Vagina (tissue), 2 donors: ENCODE measurements at places on chromosomes 7 and 10. TPM values are rescaled to one million over a fixed set of nuclear protein-coding genes. Genes with fewer than 3 reads are reported as not detected.

DNA sequence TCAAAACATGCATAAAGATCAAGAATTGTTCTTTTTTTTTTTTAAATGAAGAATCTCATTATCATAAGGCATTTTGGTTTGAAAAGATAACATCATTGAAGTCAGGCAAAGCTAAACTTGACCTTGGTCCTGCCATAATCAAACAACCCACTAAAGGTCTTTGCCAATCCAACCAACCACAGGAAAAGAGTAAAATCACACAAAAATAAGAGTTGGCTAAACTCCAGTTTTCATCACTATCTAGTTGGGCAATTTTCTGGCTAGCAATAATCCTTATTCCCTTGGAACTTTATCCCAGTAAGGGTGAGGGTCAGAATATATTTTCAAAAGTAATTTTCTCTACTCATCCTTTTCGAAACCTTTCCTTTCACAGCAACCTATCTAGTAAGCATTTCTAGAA, 62.4 kb downstream of the HIBADH start:
- H3K4me1 ChIP-seq = no peaks in the 10 kb centered on the region
- H3K36me3 ChIP-seq = no peaks in the 10 kb centered on the region
- DNase-seq = no peak
- H3K27ac ChIP-seq = no peak overlapping the region
- H3K4me3 ChIP-seq = no peak overlapping the region
- no peaks in the 10 kb centered on the region for H3K27me3 ChIP-seq

- H3K27ac ChIP-seq = no peak overlapping the region
- H3K4me1 ChIP-seq = no peaks in the 10 kb centered on the region
- no peak overlapping the region for H3K4me3 ChIP-seq
- DNase-seq = no peak
Measured at GRCh38 chr7:127911968-127912511, 119.2 kb downstream of the LRRC4 start.

DNA sequence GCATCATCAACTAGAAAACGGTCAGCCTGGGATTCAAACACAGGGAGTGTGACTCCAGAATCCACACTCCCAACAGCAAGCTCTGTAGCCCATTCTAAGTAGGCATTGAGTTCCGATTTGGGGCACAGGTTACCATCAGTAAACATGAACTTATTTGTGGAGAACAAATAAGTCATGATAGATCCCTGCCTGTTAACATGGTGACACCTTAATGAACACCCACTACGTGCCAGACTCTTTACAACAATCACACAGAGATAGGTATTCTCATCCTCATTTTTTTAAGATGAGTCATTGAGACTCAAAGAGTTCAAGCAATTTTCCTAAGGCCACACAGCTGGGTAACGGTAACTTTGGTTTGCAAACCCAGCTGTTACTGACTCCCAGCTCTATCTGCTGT, 91.5 kb downstream of the LYZL2 start:
- peak overlapping the region; percentile 12 for H3K27ac ChIP-seq
- H3K4me3 ChIP-seq = no peak overlapping the region
- H3K36me3 ChIP-seq = no peaks in the 10 kb centered on the region
- no peaks in the 10 kb centered on the region for H3K4me1 ChIP-seq

DNA sequence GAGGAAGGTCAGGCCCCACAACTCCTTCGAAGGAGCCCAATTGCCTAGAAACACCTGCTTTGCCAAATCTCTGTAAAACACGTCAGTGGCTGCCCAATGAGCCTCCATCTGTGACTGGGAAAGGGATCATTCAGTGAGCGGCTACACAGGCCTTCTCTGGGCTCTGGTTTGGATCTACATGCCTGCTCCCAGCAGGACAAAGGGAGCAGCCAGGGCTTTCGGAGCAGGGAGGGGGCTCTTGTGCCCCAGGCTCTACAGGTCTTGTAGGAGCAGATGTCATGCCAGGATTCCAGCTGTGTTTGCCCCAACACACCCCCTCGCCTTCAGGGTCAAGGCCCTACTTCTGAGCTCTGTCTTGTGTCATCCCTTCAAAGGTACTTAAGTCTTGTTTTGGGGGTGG, 73.5 kb downstream of the CLEC2L start:
- no peaks in the 10 kb centered on the region for H3K4me1 ChIP-seq
- no peaks in the 10 kb centered on the region for H3K36me3 ChIP-seq
- no peak for DNase-seq
- no peak overlapping the region for H3K4me3 ChIP-seq
- no peak overlapping the region for H3K27ac ChIP-seq

DNA sequence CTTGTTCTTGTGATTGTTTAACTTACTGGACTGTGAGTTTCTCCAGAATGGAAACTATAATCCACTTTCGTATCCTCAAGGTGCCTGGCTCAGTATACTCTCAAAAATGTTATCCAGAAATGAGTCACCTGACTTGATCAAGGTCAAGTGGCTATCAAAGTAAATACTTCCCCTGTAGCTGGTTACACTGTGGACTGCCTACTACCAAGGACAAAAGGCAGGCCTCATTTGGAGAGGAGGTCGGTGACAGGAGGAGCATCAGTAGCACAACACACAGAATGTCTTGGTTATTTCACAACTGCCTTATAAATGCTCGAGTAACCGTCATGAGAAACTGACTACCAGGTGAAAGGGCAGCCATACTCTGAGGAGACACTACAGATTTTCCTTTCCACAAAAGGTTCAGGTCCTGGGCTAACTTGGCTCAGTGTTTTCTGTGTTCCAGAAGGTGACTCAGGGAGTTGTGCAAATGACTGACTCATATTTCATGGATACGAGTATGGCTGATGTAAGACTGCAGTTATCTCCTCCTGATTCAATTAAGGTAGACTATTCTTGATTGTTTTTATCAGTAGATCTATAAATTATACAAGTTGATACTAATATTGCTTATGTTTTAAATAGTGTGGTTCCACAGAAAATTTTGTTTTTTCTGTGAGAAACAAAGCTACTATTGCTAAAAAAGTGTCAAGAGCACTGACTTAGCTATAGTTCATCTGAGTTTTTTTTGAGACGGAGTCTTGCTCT, 4.2 kb upstream of the CCNY start:
- DNase-seq = no peak
- no peaks in the 10 kb centered on the region for H3K36me3 ChIP-seq
- no peaks in the 10 kb centered on the region for H3K27me3 ChIP-seq
- peaks cover 54% of the 10 kb centered on the region for H3K4me1 ChIP-seq
- H3K27ac ChIP-seq = no peak overlapping the region

DNA sequence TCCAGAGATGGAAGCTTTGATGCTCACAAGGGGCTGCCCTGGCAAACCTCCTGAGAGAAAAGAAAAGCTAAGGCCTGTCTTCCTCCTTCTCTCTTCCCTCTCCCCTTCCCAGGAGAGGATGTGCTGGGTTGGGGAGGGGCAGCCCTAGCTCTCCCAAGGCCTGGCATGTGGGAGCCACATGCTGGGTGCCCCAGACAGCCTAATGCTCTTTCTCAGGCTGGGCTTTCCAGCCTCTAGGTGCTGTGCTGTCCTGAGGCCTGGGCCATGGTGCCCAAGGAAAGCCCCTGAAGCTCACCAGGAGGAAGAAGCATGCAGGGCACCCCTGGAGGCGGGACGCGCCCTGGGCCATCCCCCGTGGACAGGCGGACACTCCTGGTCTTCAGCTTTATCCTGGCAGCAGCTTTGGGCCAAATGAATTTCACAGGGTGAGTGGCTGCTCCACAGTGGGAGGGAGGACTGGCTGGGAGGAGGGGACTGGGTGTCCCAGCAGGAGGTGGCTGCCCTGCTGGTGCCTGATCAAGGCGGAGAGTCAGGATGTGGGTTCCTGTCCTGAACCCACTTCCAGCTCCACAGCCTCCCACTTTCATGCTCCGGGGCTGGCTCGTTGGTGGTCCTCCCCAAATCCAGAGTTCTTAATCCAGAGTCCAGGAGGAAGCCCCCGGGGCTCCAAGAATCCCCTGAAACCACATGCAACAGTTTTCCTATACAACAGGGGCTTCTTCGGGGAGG, 1.7 kb downstream of the CPA5 start:
- no peak overlapping the region for H3K27ac ChIP-seq
- H3K36me3 ChIP-seq = no peaks in the 10 kb centered on the region
- no peak for DNase-seq
- H3K4me1 ChIP-seq = peaks cover 14% of the 10 kb centered on the region
- no peak overlapping the region for H3K4me3 ChIP-seq
- H3K27me3 ChIP-seq = no peaks in the 10 kb centered on the region

DNA sequence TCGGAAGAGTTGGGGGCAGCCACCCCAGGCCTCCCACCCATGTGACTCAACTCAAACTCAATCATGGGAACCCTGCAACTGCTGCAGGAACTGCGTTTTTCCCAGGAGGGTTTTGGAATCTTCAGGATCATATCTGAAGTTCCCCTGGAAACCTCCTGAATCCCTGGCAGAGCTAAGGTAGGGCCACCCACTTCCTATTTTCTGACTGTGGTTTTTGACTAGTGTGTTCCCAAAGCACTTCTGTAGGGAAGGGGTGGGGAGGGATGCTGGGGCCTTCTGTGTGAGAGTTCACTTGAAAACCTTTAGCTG, 127.6 kb upstream of the UNC5B start:
- no peak overlapping the region for H3K4me3 ChIP-seq
- DNase-seq = no peak
- H3K36me3 ChIP-seq = no peaks in the 10 kb centered on the region

DNA sequence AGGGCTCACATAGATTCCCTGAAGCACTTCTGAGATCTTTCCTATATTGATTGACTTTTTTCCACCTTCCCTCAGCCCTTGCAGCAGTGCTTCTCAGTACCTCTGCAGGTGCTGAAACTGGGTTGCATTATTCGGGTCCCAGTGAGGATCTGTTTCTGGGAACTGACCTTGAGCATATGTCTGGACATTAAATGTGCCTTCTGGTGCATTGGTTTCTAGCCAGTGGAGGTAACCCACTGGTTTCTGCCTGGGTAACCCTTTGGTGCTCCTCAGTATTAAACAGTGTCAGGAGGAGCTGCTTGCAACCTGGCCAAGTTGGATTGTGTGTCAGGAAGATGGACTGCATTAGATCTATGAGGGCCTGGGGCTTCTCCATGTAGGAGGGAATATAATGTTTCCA, 213.3 kb upstream of the KCND2 start:
- no peak overlapping the region for H3K4me3 ChIP-seq
- no peak for DNase-seq
- no peaks in the 10 kb centered on the region for H3K36me3 ChIP-seq

DNA sequence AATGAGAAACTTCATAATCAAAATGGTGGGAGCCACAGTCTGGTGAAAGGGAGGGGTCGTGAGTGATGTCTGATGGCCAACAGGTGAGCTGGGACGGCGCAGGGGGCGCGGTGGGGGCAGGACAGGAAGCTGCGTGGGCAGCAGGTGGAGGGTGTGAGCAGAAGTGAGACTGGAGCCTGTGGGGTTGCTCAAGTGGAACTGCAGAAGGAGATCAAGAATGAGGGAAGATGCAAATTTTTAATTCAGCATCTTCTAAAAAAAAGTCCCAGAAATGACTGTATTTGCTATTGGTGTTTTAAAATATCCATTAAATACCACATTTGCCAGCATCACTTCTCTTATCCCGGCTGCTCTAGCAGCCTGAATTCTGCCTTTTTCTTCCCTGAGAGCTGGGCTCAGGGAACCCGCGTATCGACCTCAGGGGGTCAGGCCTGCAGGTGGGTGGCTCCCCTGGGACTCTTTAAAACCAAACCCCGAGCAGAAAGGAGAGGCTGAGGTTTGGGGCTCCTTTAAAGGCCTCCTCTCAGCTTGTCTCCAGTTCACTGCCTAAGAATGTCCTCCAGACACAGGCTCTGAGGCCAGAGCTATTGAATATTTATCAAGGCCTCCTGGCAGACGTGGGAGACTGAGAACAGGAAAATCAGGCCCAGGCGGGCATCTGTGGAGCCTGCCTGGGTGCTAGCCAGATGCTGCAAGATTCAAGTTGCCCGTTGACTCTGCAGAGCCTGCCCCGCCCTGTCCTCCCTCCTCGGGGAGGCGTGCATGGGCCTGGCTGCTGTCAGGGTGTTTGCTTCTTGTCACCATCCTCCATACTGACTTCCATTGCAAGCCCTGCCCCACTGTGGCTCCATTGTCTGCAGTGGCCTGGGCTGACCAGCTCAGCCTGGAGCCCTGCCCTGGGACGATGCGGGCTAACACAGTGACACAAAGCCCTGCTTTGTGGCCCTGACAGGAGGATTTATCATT, 53.9 kb downstream of the SYPL1 start:
- H3K27me3 ChIP-seq = no peaks in the 10 kb centered on the region
- DNase-seq = no peak
- no peaks in the 10 kb centered on the region for H3K36me3 ChIP-seq

- no peaks in the 10 kb centered on the region for H3K36me3 ChIP-seq
- H3K4me1 ChIP-seq = peaks cover 31% of the 10 kb centered on the region
- DNase-seq = no peak
- H3K27ac ChIP-seq = peak overlapping the region; percentile 2
Measured at GRCh38 chr10:7301006-7301778, 109.6 kb downstream of the SFMBT2 start.

DNA sequence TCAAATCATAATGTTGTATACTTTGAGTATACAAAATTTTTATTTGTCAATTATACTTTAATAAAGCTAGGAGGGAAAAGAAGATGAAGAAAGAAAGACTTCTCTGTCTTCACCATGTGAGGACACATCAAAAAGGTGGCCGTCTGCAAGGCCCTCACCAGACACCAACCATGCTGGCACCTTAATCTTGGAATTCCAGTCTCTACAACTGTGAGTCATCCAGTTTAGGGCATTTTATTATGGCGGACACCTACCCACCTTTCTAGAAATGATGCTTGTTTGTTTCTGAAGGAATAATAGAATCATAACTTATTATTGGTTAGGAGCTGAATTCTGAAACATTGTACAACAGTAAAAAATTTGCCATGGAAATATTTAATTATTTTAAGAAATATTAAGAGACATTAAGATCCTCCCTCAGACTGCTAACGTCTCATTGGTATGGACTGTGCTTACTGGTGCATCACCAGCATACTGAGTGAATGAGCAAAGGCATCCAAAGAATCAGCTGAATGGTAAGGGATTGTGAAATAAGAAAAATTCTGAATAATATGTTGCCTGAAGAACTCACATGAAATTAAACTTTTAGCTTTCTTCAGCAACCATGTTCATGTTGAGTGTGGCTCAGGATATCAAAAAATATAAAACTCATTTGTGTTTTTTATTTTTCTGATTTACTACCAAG, 536.6 kb downstream of the HTR7 start:
- no peak for DNase-seq
- H3K36me3 ChIP-seq = no peaks in the 10 kb centered on the region
- H3K27ac ChIP-seq = no peak overlapping the region
- H3K27me3 ChIP-seq = no peaks in the 10 kb centered on the region
- H3K4me1 ChIP-seq = peaks cover 8% of the 10 kb centered on the region
- H3K4me3 ChIP-seq = no peak overlapping the region

DNA sequence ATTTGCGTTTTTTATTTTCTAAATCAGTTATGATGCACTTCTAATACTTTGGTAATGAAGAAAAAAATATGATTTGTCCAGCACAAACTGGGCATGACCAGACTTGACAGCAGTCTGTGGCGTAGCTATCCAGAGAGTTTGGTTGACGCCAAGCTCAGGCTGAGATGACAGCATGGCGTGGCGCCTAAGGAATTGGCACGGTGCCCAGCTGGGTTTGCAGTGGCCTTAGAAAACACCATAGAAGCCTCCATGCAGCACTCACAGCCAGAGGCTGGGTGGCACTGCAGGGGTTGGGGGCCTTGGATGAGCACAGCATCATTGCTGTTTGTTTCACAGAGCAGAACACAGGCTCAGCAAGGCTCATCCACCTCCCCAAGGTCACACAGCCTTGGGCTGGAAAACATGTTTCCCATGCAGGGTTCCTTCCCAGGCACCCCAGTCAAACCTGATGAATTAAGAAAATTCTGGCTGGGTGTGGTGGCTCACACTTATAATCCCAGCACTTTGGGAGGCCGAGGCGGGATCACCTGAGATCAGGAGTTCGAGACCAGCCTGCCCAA, 88.9 kb downstream of the GTF2IRD1 start:
- no peak overlapping the region for H3K4me3 ChIP-seq
- peaks cover 7% of the 10 kb centered on the region for H3K4me1 ChIP-seq
- no peaks in the 10 kb centered on the region for H3K27me3 ChIP-seq
- no peak overlapping the region for H3K27ac ChIP-seq

WNT8B gene
- not detected for total RNA-seq

CCDC126 gene
- total RNA-seq = 18.7 TPM

ACBD7 gene
- not detected for total RNA-seq

SPDYE2 gene
- not detected for total RNA-seq
